ENCODE measurements at places on chromosomes 6 and 20.

DNA sequence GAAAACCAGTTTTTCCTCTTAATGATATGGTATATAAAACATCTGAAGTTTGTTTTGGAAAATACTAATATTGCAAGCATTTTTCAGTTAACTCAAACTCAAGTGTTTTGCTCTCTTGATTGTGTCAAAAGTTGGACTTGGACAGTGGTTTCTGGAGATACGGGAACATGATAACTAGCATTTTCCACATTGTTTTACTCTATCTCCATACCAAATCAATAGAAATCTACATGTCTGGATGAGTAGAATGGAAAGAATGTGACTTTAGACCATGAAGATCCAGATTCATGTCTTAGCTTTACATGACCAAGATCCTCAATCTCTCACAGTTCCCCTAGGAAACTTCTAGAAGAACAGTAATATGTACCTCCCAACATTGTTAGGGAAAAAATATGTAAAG lies 22.2 kb upstream of the FBXO30 start:
- no peak for DNase-seq

DNA sequence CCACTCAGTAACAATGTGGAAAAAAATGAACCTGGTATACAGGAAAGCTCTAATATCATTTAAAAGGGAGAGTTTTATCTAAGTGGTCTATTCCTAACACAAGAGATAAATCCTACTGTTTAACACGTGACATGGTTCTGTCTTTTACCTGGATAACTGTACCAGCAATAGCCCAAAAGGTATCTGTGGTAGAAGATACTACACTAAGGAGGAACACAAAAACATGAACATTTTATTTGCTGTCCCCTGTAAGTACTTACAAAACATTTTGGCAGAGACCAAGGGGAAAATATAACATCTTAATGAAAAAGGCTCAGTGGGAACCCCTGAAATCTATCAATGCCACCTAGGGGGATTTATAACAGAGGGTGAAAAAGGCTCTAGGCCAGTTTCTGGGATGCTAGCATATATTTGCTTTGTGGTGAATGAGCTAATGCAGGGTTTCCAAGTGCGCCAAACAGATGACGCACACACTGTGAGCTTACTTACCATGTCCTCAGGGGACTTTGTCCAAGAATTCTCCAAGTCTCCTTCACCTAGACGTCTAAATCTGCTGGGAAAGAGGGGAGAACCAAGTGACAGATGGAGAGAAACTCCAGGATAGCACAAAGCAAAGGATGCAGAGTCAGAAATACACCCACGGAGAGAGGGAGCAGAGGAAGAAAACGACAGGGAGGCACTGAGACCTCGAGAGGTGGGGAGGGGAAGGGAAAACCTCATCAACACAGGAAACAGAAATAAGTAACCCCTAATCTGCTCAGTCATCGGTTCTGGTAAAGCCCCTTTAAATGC lies 147.9 kb upstream of the PRND start:
- no peak for DNase-seq

DNA sequence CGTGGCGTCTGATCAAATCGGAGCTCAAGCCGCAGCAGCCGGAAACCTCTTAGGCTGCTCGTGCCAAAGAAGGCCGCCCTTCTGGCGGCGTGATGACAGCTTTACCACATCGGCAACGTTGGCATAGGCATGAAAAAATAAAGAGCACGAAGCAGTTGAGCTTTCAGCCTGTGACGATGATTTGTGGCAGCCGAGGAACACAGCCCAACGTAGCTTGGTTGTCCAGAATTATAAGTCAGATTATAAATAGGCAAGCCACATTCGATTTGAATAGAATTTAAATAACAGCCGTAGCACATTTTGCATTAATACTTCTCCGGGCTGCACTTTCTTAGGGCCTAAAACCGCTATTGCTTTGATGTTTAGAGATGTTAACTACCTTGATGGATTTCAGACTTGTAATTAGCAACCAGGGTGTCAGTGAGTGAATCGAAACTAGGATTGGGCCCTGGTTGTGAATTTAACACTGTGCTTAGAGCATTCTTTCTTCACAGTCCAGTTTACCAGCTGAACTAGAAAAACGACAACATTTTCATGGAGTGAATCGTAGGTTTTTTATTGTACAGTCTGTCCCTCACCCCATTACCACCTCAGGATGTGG lies 864 bp upstream of the BCLAF1 start:
- peak; percentile 30 for DNase-seq

GRCh38 chr6:3118353-3119039 lies at the start of gene BPHL:
Gene BPHL, plus strand, starts transcription at chr6:3118711. Its CDS starts 30 bp downstream, at chr6:3118741.
- DNase-seq = peak; percentile 99

DNA sequence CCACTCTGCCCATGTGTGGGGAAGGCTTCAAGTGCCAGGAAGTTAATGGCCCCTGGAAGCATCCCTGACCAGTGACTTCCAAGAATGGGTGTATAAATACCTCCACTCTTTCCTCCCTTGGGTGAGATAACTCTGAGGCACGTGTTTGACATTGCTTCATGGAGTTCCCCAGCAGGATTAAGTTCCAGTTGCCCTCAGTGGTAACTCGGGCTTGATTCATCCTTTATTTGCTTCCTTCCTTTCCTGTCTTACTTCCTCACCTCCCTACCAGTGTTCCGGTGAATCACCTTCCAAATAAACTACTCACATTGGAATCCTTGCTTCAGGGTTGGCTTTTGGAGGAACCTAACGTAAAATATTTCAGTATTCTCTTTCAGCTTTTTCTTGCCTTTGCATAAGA lies 84.6 kb upstream of the JAG1 start:
- no peak for DNase-seq

- DNase-seq = no peak
Measured at GRCh38 chr6:154071711-154072110, 32.7 kb downstream of the OPRM1 start.

DNA sequence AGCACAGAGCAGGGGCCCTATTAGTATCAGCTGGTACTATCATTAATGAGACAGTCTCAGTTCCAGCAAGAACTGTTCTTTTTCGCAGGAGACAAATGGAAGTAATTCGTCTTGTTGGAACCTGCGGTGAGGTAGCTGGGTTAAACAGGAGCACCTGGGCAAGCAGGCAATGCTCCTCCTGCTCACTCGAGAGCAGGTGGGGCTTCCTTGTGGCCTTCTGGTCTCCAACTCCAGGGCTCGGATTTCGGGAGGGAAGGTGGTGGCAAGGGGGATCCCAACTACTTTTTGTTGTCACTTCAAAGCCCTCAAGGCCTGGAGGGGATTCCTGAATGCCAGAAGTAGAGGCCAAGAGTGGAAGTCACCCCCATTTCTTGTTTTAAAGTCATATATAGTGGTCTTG lies 1.3 kb upstream of the SPEF1 start:
- no peak for DNase-seq

DNA sequence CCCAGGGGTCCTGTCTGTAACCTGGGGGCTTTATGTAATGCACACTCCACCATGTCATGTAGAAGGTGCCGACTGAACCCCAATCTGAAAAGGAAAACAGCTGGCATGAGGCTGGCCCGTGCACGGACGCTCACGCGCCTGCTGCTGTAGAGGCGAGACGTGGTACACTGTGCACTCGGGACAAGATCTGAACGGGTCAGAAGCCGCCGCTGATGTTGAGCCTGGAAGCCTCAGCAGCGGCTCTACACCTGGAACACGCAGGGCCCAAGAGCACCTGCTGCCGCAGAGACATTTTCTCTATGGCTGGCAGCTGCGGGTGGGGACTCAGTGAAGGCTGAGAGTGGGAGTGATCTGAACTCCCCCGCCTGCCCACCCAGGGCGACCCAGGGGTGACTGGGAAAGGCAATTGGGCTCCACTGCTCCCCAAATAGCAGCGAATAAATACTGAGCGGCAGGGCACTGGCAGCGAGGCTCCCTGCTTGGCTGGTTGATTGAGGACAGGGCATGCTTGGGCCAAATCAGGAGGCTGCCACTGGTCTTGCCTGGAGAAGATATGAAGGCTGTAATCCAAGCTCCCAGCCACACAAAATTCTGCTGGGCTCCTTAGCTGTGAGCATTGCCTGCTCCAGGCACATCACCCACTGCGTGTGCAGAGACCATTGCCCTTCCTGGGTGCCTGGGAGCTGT lies 2.5 kb upstream of the OGFR start:
- DNase-seq = no peak

DNA sequence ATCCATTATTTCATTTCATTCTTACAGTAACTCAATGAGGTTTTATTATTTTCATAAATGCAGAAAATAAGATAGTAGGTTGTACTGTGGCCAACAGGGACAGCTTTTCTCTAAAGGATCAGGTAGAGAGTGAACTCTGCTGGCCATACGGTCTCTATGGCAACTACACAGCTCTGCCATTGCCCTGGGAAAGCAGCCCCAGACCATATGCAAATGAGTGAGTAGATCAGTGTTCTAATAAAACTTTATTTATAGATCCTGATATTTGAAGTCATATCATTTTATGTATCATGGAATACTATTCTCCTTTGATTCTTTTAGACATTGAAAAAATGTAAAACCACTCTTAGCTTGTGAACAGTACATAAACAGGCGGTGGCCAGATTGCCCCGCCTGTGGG lies 192.5 kb upstream of the RREB1 start:
- no peak for DNase-seq

GRCh38 chr20:64091340-64091739 lies 7.1 kb upstream of the LKAAEAR1 start:
- no peak for DNase-seq

DNA sequence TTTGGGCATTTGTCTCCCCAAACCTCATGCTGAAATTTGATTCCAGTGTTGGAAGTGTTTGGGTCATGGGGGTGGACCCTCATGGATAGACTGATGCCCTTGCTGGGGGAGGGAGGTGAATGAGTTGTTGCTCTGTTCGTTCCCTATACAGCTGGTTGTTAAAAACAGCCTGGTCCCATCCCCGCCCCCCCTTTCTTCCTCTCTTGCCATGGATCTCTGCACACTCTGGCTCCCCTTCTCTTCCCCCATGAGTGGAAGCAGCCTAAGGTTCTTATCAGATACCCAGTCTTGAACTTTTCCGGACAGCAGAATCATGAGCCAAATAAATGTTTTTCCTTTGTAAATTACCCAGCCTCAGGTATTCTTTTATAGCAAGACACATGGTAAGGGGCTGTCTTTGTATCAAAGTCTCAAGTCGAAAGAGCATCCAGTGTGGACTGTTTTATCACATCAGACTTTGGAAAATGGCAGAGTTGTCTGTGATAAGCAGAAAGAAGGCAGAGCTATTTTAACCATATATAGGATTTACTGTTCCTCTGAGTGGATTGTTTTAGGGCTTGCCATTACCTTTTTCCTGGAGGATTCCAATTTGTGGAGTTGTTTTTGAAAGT lies 31.2 kb downstream of the SLC9A8 start:
- no peak for DNase-seq

GRCh38 chr6:47551670-47552069 lies 74.1 kb downstream of the CD2AP start:
- no peak for DNase-seq

GRCh38 chr6:14274546-14275492 lies 157.2 kb downstream of the CD83 start:
- no peak for DNase-seq

- DNase-seq = no peak
Measured at GRCh38 chr20:25622450-25623224, 1.2 kb downstream of the NANP start.

- DNase-seq = no peak
Measured at GRCh38 chr6:21109391-21110178, 484.0 kb upstream of the SOX4 start.

GRCh38 chr20:61963885-61964674 lies 101.6 kb downstream of the TAF4 start:
- DNase-seq = no peak
